Heart left ventricle (tissue), 16 donors: ENCODE measurements at places on chromosomes 12 and 14. TPM values are rescaled to one million over a fixed set of nuclear protein-coding genes. Genes with fewer than 3 reads are reported as not detected.

The DERA gene
- total RNA-seq, result 21.4 TPM

The EMP1 gene
- total RNA-seq, result 281 TPM

The POLE2 gene
- not detected for total RNA-seq

The KRT6C gene
- total RNA-seq, result not detected

The TAS2R19 gene
- total RNA-seq, result 1.3 TPM

The FOXM1 gene
- total RNA-seq, result 1.7 TPM

The ABCD2 gene
- 7.1 TPM for total RNA-seq

The CCDC197 gene
- total RNA-seq, result not detected

The AKAP3 gene
- 2.6 TPM for total RNA-seq

The C14orf132 gene
- total RNA-seq, result 14.9 TPM

The PTGER2 gene
- total RNA-seq, result 0.25 TPM

The OTOGL gene
- 0.48 TPM for total RNA-seq

The MDGA2 gene
- 0.26 TPM for total RNA-seq

The MORN3 gene
- total RNA-seq, result 0.24 TPM

The VRTN gene
- not detected for total RNA-seq

The TAS2R7 gene
- total RNA-seq, result not detected

The CLEC7A gene
- 1.9 TPM for total RNA-seq

The KICS2 gene
- total RNA-seq, result 3.0 TPM

The IFNG-AS1 gene
- 0.69 TPM for total RNA-seq

The JKAMP gene
- 24.2 TPM for total RNA-seq

The FOXN4 gene
- total RNA-seq, result not detected

The MYF5 gene
- not detected for total RNA-seq

The MYH7 gene
- total RNA-seq, result 8,219 TPM

The FLVCR2 gene
- 1.4 TPM for total RNA-seq

The NUAK1 gene
- 39.2 TPM for total RNA-seq

The ALKBH2 gene
- 6.9 TPM for total RNA-seq

The PRH2 gene
- total RNA-seq, result not detected

The MIP gene
- 0.32 TPM for total RNA-seq

The GLIPR1L2 gene
- 4.4 TPM for total RNA-seq

The CLEC4C gene
- total RNA-seq, result not detected

The NDUFB1 gene
- 1,055 TPM for total RNA-seq

The MYL2 gene
- total RNA-seq, result 11,547 TPM

The THAP2 gene
- 4.5 TPM for total RNA-seq

The ATF7 gene
- 33.7 TPM for total RNA-seq

The KERA gene
- total RNA-seq, result not detected

The CLEC1A gene
- total RNA-seq, result 1.2 TPM

The CLEC2B gene
- total RNA-seq, result 3.6 TPM

The HNF1A gene
- not detected for total RNA-seq

The FAM181A gene
- not detected for total RNA-seq

The C12orf56 gene
- total RNA-seq, result not detected

The TAS2R10 gene
- total RNA-seq, result not detected

The CARMIL3 gene
- not detected for total RNA-seq

The CDH24 gene
- 1.9 TPM for total RNA-seq

The RIN3 gene
- total RNA-seq, result 21.6 TPM

The CAPZA3 gene
- total RNA-seq, result not detected
